ENCODE measurements at places on chromosomes 3 and 15. TPM values are rescaled to one million over a fixed set of nuclear protein-coding genes. Genes with fewer than 3 reads are reported as not detected.

- DNase-seq: no peak
These were observed 141.6 kb downstream of the DNAJB8 start for GRCh38 chr3:128324911-128325592.

GRCh38 chr3:15313461-15313860 is 18.9 kb downstream of the SH3BP5 start:
- no peak for DNase-seq

GRCh38 chr15:70281261-70281810 is 183.6 kb upstream of the TLE3 start:
- DNase-seq: no peak

Gene NANOGP8
- not detected for total RNA-seq

GRCh38 chr3:98519351-98519750 is 3.4 kb downstream of the CLDND1 start:
- no peak for DNase-seq

- no peak for DNase-seq
These were observed 220.7 kb upstream of the GAP43 start for GRCh38 chr3:115402651-115403050.

GRCh38 chr15:83970295-83970890 is 265.2 kb upstream of the GOLGA6L4 start:
- no peak for DNase-seq

Gene C3orf22
- total RNA-seq: not detected

- DNase-seq: no peak
These were observed 119.1 kb upstream of the ADAMTS9 start for GRCh38 chr3:64806668-64807605.

Measured in H4 (cell line).